ENCODE measurements at places on chromosomes 1 and 21. TPM values are rescaled to one million over a fixed set of nuclear protein-coding genes. Genes with fewer than 3 reads are reported as not detected.

DNA sequence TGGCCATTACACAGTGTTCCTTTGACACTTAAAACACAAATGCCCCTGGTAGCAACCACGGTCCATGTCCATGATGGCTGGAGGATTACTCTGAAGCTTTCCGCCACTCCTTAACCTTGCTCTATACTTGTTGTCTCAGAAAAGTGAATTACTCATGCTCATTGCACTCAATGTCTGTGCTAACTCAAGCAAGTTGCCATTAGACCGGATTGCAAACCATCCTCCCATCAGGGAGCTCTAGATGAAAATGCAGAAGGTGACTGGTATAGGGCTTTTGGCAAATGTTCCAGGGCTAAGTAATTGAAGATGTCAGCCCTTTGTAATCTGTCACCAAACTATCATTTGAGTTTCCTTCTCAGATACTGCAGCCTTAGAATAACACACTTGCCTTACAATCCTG, 1288.3 kb upstream of the B3GALT2 start:
- peaks cover 46% of the 10 kb centered on the region for H3K4me1 ChIP-seq
- H3K36me3 ChIP-seq = no peaks in the 10 kb centered on the region
- no peak overlapping the region for H3K4me3 ChIP-seq
- no peaks in the 10 kb centered on the region for H3K27me3 ChIP-seq
- DNase-seq = no peak
- H3K27ac ChIP-seq = no peak overlapping the region

Gene PRDM15
- 12.0 TPM for total RNA-seq

DNA sequence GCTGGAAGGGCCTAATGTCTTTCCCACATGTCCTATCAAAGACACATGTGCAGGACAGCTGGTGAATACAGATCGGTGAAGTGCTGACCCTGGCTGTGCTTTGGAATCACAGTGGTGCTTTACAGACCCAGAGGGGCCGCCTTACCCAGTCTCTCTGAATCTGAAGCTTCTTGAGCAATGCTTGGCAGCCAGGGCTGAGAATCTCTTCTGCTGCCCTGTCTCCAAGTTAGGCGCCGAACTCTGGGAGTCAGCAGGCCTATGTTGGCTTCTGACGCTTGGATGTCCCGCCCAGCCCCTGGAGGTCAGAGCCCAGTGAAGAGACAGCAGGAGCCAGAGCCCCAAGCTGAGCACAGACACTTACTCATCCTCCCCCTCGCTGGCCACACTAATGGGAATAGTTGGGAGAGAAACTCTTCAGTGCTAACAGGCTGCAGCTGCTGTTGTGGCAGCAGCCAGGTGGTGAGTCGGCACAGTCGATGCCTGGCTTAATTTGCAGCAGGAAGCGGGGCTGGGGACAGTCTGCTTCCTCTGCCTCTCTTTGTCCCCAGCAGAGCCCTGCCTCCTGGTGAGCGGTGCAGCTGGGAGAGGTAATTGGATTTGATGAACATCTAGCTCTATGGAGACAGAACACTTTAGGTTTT, 68.1 kb downstream of the URB2 start:
- peak overlapping the region; percentile 64 for H3K27ac ChIP-seq
- peaks cover 4% of the 10 kb centered on the region for H3K4me1 ChIP-seq
- DNase-seq = no peak
- no peak overlapping the region for H3K4me3 ChIP-seq
- H3K36me3 ChIP-seq = no peaks in the 10 kb centered on the region
- no peaks in the 10 kb centered on the region for H3K27me3 ChIP-seq

Gene INTS11
- 165 TPM for total RNA-seq

DNA sequence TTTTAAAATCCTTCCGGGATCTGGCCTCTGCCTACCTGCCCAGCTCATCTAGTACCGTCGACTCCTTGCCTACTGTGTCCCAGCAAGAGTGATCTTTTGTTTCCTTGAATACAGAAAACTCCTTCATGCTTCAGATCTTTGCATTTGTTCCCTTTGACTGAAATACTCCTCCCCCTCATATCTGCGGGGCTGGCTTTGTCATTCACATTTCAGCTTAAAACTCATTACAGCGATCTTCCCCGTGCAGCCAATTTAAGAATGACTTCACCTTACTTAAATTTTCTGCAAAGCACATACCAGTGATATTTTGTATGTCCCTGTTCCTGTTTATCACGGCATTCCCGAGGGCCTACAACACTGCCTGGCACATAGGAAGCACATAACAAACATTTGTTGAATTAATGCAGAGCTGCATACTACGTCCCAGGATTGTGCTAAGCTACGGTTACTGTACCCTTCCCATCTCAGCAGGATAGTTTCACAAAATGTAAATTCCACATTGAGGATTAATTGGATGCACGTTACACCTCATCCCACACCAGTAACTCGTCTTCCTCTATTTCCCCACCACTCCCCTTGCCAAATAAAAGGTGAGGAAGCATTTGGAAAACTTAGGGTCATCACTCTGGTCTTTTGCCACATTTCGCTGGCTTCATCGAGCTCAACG, 837 bp upstream of the DESI2 start:
- no peaks in the 10 kb centered on the region for H3K27me3 ChIP-seq
- H3K36me3 ChIP-seq = peaks cover 1% of the 10 kb centered on the region
- peak overlapping the region; percentile 81 for H3K4me3 ChIP-seq

- no peak for DNase-seq
- peaks cover 8% of the 10 kb centered on the region for H3K27me3 ChIP-seq
- H3K4me3 ChIP-seq = no peak overlapping the region
- no peaks in the 10 kb centered on the region for H3K4me1 ChIP-seq
These were observed 172.4 kb downstream of the CACNA1E start for GRCh38 chr1:181655756-181656155.

Data from mesothelial cell of epicardium (in vitro differentiated cells).